ENCODE measurements at places on chromosomes 3 and 15.
A peak's percentile ranks its signal among the peaks of the same experiment; 100 is the strongest.

- DNase-seq: no peak
Measured at GRCh38 chr3:60228823-60229222, 1022.4 kb downstream of the FHIT start.

- no peak for DNase-seq
Measured at GRCh38 chr3:12343047-12343501, 54.2 kb downstream of the PPARG start.

DNA sequence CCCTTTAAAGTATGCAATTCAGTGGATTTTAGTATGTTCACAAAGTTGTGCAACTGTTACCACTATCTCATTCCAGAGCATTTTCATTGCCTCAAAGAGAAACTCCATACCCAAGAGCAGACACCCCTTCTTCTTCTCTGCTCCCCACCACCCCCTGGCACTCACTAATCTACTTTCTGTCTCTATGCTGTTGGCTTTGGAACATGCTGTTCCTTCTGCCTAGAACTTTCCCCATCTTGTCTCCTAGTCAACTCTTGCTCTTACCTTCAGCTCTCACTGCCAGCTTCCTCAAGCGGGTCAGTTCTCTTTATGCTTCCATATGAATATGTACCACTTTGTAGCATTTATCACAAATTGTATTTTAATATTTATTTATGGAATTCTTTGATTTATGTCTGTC, 50.1 kb downstream of the TYRO3 start:
- DNase-seq: no peak

GRCh38 chr3:59480486-59480995, 430.7 kb upstream of the CFAP20DC start:
- no peak for DNase-seq

- DNase-seq: peak; percentile 82
Measured at GRCh38 chr3:53375019-53375418, 27.7 kb upstream of the DCP1A start.

DNA sequence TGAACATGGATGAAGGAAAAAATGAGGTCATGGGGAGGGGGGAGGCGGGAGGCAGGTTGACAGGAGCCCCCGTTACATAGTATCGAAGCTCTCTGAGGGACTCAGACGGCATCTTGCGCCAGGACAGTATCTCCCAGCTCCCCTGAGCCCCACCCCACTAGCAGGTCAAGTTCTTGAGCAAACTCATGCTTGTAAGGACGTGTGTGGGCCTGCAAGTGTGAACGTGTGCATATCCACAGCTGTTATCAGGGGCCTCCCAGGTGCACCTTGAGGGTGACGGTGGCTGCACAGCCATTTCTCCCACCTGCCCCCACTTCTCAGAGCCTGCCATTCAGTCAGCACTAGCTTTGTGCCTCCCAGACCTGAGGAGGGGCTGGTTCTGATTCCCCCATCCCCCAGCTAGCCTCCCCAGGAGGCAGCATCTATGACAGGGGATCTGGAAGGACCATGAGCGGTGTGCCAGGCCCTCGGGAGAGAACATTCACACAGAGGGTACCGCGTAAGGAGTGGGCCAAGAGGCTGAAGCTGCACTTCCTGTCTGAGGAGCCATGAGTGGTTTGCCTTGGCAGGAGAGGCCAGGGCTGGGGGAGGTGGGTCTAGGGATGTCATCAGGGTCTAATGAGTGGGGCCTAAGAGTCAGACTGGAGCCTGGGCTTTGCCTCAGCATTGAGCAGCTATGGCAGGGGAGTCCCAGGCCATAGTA, 2.9 kb downstream of the SEMA3F start:
- DNase-seq: no peak

- no peak for DNase-seq
Measured at GRCh38 chr3:19365471-19365870, 217.2 kb downstream of the KCNH8 start.

DNA sequence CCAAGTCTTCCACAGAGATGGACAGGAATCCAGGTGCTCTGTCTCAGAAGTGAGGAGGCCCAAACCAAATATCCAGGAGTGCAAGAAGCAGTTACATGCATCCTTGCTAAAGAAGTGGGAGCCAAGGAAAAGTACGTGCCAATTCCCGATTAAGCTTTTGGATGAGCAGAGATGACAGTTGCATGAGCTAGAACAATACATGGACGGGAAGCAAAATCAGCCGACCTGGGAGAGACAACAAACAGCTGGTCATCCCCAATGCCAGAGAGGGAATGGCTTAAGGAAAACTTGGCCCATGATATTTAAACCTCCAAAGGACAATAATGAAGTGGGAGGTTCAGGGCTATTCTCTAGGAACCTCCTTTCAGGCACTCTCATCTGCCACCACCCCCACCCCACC, 86.0 kb upstream of the ABHD17C start:
- DNase-seq: no peak

Data from iPS-NIHi11 (cell line).